ENCODE measurements at places on chromosomes 5 and 9.

DNA sequence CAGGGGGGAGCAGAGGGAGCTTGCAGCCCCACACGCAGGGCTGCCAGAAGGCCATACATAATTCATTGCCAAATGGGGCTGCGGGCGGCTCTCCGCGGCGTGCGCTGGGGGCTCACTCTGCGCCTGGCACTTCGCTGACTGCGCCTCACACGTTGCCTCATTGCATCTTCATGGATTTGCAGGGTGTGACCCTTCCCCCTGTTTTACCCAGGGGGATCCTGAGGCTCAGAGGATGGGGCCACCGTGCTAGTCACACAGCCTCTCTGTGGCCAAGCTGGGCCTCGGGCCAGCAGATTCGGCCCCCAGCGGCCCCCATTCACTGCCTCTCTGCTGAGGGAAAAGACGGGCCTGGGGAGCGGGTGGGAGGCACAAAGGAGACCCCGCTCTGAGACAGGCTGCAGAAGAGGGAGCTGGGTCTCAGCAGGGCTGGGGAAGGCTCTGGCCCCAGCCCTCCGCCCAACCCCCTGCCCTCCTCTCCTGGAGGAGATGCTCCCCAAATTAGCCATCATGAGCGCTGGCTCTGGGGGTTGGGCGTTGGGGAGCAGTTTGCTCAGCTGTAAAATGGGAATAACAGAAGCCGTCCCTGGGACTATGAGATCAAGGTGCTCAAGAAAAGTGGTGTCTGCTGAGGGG, 115.5 kb downstream of the C9orf50 start:
- no peak for DNase-seq

DNA sequence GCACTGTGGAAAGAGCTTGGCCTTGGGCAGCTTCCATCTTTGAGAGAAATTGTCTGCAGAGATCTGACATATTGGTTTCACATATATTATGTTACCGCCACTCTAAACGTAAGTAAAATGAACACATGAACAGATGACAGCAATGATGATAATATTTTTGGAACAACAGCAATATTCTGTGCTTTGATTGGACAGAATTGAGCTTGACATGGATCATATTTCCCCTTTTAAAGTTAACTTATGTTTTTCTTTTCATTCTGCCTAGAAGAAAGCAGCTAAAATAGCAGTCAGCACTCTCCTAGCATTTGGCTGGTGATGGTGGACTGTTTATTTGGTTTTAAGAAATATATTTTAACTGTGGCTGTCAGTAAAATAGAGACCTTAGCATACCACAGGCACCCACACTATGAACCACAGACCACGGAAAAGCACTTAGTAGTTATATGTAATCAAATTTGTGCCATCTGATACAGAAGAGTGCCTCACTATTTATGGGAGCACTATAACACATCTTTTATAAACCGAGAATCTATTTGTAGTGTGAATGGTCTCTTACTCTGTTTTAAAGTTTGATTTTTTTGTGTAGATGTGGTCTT, 1.8 kb upstream of the CFAP95 start:
- no peak for DNase-seq

- DNase-seq, result no peak
These were observed 2.5 kb downstream of the PFN3 start for GRCh38 chr5:177397875-177398390.

GRCh38 chr5:93208141-93208751, 372.8 kb downstream of the NR2F1-AS1 start:
- DNase-seq, result no peak

DNA sequence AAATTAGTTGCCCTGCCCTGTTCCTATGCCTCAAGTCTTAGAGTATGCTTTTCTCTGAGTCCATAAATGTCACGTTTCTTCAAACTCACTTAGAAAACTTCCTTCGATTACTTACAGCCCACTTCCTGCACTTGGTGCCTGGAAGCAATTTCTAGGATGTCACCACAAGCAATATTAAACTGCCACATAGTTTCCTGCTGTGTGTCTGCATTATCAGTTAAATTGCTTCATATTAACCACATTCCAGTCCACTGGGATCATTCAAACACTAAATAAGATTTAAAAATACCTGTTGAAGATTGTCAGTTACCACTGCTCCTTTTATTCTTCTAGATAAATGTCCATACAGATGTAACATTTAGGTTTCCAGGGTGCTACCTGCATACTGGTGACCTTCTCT, 4.1 kb downstream of the DENND1A start:
- no peak for DNase-seq

DNA sequence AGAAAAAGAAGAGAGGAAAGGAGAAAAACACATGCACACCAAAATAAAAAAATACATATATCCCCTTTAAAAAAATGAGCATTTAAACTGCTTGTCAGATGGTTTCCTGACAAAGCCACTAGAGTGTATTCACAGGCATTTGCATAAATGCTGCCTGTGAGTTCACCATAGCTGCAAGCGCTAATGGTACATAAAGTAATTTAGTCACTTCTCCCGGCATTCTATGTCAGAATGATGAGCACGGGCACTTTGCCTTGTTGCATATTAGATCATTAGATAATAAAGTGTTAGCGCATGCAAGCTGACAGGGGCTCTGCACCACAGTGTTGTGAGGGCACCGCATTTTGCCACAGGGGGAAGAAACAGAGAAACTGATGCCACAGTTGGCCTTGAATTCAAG, 280.6 kb downstream of the EBF1 start:
- no peak for DNase-seq

DNA sequence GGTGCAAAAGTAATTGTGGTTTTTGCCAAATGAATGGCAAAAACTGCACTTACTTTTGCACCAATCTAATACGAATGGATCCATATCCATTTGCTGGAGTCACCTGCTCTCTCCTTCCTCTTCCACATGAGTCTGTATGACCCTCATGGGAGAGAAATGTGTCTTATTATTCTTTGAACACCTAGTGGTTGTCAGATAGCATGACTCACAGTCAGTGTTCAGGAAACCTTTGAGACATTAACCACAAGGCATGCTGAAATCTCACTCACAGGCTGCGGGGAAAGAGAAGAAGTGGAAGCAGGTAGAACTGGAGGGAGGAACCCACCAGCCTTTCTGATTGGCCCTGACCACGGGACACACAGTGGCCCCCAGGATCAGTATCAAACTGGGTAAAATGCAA, 222.8 kb upstream of the KLF4 start:
- no peak for DNase-seq

- DNase-seq, result no peak
These were observed 275.5 kb downstream of the MAST4 start for GRCh38 chr5:66871651-66872050.

GRCh38 chr5:127957183-127957582, 126.4 kb upstream of the SLC12A2 start:
- DNase-seq, result no peak

DNA sequence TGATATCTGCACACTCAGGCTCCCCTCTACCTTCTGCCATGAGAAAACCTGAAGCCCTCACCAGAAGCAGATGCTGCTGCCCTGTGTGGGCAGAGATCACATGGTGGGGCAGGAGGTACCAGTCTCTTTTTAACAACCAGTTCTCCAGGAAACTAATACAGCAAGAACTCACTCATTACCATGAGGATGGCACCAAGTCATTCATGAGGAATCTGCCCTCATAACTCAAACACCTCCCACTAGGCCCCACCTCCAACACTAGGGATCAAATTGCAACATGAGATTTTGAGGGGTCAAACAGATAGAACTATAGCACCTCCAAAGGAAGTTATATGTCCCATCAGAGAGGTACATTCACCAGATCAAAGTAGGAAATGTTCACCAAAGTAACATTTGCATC, 136.3 kb upstream of the SHB start:
- DNase-seq, result no peak

GRCh38 chr9:136942112-136942880, 2.2 kb downstream of the FBXW5 start:
- no peak for DNase-seq

DNA sequence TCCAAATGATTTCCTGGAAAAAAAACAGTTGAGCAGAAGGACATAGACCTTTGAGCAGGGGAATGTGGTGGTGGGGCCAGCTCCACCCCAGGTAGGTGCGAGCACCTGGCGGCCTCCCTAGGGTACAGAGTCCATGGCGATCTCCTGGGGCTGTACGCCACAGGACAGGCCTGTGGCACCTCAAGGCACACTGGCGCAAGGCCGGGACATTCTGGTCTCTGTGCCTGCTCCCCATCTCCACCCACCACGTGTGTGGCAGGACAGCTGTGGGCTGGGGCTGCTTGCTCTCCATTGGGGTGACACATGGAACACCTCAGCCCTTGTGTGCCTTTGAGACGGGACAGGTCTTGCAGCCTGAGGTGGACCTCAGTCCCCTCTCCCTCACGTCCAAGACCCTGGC, 25.2 kb downstream of the WNK2 start:
- no peak for DNase-seq

- DNase-seq, result no peak
These were observed 49.8 kb downstream of the SGCD start for GRCh38 chr5:156376751-156377150.

DNA sequence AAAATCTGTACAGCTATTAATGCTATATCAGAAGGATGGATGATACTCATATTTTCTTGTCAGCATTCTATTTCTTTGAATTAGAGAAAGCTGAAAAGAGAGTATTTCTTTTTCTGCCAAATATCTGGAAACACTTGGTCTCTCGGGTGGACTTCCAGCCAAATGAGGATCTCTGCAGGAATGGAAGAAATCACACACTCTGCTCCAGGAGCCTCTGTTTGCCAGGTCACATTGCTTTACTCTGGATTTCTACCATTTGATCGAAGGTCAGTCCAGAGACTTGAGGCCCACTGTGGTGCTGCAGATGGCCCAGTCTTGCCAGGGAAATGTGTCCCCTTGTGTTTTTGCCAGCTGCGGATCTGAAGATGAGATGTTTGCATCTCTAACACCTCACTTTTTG, 154.1 kb downstream of the PCSK1 start:
- DNase-seq, result no peak

DNA sequence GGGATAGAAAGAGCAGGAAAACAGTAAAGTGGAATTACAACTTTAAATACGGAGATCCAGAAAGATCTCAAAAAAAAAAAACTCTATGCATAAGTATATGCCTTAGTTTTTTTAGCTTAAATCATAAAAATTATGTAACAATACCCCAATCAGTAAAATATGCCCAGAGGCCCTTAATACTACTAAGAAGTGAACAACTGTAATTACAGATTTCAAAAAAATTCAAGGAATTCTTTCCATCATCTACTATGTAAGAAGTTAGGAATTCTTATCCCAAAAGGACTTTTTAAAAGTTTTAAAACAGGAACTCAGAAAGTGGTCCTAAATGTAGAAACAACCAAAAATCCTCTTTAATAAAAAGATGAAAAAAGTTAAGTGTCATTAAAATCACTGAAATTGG, 111.3 kb downstream of the SSBP2 start:
- no peak for DNase-seq

- no peak for DNase-seq
These were observed 33.9 kb upstream of the ARHGAP26 start for GRCh38 chr5:142736247-142736632.

GRCh38 chr5:96775050-96775449, 32.7 kb downstream of the ERAP1 start:
- DNase-seq, result no peak

DNA sequence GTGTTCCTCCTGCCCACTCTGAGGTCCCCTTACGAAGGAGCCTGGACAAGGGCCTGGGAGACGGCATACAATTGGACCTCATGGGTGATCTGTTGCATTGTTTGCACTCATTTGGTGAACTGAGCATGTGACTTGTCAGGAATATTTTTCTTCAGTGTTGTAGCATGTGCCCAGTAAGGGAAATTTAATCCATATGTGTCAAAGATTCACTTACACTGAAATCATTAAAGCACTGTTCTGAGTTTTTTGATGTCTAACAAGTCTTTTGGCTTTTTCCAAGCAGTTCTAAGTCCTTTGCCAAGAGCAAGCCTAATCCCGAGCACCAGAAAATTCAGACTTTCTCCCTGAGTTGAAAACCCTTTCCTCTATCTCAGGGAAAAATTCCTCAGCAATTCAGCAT, 61.6 kb upstream of the RPS23 start:
- no peak for DNase-seq

DNA sequence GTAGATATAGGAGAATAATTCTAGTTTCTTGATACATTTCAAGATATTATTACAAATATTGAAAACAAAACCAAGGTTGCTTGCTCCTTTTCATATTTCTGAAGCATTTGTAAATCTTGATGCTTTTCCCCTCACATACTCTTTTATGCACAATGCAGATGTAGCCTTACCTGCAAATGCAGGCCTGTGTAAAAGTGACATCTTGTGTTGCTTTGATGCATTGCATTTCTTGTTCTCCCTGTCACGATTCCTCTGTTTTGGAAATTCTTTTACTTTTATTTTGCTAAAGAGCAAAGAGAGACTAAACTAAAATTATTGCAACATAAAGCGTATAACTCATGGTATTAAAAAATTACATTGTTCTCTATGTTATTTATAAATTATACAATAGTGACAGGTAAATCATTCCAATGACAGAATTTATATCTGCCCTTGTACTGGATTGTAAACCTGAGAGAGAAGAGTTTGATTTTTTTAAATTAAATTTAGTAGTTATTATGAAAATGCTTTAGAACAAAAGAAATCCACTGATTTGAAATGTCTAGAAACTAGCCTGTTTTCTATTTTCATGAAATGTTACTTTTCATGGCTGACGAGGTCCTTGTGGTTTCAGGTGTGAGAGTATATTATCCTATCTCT, 970.0 kb downstream of the MAT2B start:
- DNase-seq, result peak; percentile 32

DNA sequence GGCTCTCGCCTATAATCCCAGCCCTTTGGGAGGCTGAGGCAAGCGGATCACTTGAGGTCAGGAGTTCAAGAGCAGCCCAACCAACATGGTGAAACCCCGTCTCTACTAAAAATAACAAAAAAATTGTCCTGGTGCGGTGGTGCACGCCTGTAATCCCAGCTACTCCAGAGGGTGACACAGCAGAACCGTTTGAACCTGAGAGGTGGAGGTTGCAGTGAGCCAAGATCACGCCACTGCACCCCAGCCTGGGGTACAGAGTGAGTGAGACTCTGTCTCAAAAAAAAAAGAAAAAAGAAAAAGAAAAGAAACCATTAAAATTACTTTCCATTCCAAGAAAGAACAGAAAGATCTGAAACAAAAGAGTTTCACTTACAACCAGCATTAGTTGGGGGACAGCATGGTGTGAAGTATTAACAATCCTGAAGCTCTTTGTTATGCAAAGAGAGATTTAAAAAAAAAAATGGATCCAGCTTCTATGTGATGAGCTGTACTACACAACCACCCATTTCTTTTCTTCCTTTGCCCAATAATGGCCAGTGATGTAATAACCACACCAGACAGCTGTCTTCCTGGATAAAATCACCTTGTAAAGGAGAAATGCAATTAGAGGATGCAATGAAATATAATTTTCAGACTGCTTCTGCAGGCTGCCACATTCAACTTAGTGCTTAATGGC, 76.9 kb downstream of the MED27 start:
- DNase-seq, result no peak

DNA sequence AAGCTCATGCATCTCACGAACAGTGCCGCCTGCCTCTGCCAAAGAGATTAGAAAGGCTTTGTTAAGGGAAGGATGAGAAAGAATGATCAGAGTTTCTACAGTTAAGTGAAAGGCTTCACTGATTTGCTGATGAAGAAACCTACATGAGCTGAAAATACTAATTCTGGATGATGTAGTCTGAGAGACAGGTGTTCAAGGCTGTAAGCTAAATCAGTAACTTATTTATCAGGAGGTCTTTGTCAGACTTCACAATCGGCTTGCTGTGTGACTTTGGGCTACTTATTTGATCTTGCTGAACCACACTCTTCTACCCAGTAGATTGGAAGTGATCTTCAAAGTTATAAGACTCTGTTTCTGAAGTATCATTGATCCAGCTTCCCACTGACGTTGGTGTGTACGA, 264.2 kb downstream of the RAB3C start:
- no peak for DNase-seq

Data from mesendoderm (in vitro differentiated cells).